Nephron progenitor cell (in vitro differentiated cells): ENCODE measurements at places on chromosomes 3 and 15.

GRCh38 chr3:175270866-175271265 lies 411.7 kb downstream of the NAALADL2 start:
- DNase-seq, result no peak

GRCh38 chr3:194950906-194951628 lies 265.4 kb downstream of the FAM43A start:
- DNase-seq, result no peak

- DNase-seq, result no peak
These were observed 48.1 kb upstream of the OXTR start for GRCh38 chr3:8817486-8817885.

DNA sequence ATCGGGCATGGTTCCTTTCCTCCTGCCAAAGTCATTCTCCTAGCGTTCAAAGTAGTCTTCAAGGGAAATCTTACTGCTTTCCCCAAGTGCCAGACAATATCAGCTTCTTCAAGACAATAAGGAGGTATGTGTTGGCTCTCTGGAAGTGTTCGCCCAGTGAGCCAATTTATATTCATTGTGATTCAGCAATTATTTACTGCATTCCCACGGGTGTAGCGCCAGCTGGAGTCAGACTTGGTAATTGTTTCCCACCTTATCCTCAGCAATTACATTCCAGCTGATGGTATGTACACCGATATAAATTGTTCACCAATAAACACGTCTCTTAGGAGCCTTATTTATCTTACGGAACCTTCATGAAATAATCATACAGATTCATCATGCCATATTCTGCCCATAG lies 103.6 kb upstream of the CTNNB1 start:
- no peak for DNase-seq

DNA sequence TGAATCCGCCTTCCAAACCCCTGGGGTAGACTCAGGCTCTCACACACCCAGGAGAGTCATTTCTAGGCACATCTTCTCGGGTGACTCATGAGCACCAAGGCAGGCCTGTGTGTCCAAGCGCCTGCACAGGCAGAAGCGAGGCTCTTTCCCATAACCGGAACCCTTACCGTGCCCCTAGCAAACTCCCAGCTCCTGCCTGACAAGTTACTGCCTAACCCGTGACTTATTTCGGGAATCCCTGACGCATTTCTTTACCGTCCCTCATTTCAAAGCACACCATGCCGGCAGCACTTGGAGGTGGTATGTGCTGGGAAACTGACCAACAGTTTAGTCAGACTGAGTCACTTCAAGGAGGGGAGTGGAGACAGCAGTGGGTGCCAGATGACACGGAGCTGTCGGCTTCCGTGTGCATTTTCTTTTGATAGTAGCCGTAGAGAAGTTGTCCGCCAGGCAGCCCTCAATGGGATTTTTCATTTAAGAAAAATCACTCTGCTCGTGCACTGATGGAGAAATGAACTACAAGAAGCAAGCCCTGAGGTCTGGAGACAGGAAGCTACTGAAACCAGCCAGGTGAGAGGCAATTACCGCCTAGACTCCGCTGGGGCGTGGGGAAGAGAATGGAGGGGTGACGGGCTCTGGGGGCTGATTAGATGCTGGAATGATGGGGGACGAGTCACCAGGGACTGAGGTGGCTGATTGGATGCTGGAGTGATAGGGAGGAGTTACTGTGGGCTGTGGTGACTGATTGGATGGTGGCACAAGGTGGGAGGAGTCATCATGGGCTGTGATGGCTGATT lies 17.3 kb upstream of the HRH1 start:
- no peak for DNase-seq

DNA sequence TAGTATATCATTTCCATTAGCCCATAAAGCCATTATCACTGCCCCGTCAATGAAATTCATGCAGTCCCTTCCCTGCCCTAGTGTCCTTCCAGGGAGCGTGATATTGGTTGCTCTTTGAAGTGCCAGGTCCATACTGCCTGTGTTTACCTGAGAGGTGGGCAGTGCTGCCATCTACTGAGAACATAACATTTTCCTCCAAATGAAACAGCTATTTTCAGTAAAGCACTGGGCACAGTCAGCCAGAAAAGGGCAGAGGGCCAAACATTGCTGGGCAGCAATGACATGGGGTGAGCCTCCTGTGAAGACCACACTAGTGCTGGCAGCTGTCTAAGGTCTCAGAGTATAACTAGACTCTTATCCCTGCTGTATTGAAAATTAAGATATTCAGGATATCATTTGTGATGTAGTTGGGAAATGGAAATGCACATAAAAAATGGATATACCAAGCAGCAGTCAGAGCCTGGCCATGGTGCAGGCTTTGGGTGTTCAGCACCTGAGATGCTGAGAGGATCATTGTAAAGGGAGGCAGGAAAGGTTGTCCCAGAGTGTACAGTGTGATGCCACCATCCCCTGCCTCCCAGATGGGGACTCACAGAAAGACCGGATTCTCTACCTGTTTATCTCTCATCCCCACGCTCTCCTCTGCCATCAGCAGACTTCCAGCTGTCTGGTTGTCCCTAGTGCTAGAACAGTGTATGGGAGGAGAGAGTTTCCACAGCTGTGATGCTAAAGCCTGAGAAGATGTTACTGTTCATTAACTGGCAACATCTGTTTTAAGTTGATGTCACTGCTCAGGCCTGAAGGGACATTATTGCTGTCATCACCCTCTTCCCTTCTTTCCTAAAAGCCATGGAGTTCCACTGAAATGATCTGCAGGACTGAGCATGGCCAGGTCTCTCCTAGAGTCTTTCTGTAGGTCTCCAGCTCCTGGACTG lies 108.8 kb downstream of the ARNT2 start:
- no peak for DNase-seq

- DNase-seq, result no peak
These were observed 3.3 kb upstream of the CD96 start for GRCh38 chr3:111538681-111539083.

DNA sequence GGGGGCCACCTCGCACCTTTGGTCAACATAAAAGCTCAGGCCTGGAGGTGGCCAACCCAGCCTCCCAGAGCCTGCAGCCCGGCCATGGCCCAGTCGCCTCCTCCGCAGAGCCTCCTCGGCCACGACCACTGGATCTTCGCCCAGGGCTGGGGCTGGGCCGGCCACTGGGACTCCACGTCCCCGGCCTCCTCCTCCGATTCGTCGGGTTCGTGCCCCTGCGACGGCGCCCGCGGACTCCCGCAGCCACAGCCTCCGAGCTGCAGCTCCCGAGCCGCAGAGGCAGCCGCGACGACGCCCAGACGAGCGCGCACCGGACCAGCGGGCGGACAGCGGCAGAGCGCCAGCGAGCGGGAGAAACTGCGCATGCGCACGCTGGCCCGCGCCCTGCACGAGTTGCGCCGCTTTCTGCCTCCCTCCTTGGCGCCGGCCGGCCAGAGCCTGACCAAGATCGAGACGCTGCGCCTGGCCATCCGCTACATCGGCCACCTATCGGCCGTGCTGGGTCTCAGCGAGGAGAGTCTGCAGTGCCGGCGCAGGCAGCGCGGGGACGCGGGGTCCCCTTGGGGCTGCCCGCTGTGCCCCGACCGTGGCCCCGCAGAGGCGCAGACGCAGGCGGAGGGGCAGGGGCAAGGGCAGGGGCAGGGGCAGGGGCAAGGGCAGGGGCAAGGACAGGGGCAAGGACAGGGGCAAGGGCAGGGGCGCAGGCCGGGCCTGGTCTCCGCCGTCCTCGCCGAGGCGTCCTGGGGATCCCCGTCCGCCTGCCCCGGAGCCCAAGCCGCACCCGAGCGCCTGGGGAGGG lies at the start of gene MESP2:
Gene MESP2 (plus strand): TSS at position 59 of the 799 bp plus-strand sequence. CDS start 26 bp downstream, at position 85.
- peak; percentile 91 for DNase-seq

DNA sequence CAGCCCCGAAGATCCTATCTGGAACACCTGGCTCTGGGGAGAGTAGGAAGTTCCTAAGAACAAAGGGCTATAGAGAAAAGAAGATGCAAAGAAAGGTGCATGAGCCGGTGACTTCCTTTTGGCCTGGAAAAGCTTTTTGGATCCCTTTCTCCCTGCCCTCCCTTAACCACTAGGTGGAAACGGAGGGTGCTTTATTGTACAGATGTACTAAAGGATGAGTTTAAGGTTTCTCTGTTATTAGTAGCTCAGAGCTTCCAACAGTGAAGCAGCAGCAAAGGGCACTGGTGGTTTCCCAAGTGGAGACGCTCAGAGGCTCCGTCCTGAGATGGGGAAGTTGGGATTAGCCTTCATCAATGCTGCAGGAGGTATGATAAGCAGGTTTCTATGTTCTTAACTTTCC lies 5.9 kb upstream of the ADGRG7 start:
- no peak for DNase-seq

DNA sequence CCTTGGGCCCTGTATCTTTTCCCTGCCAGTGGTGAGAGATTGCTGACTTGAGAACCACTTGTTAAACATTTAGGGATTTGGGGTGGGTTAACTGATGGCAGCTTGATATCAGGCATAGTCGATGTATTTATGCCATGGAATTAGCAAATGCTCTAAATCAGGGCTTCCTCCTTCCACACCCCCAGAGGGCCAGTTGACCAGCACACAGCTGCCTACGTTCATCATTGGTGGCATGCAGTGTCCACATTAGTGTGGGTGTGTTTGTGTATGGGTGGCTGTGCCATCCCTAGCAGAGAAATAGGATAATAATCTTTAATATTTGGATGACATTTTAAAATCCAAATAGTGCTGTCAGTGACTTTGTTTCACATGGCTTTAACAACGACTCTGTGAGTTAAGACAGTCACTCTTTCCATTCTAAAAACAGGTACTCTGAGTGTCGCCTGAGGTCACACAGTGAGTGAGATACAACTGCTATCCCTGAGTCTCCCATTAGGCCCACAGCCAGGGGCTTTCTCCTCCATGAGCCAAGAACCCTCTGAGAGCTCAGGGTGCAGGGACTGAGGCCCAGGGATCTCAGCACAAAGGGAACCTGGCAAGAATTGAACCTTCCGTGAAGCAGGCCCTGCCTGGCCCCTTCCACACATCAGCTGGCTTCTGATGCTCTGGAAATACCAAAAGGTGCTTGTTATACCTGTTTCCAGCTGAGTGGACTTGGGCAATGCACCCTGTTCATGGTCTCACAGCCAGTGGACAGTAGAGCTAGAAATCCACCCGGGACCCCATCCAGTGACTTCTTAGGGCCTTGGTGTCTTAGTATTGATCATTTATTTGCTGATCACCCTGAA lies 4.3 kb upstream of the LTF start:
- no peak for DNase-seq

GRCh38 chr3:119716998-119717397 lies 14.2 kb downstream of the CFAP91 start:
- no peak for DNase-seq

- DNase-seq, result no peak
These were observed 39.8 kb upstream of the IREB2 start for GRCh38 chr15:78398076-78398825.

GRCh38 chr15:63500265-63501250 lies 3.8 kb upstream of the USP3 start:
- DNase-seq, result no peak

DNA sequence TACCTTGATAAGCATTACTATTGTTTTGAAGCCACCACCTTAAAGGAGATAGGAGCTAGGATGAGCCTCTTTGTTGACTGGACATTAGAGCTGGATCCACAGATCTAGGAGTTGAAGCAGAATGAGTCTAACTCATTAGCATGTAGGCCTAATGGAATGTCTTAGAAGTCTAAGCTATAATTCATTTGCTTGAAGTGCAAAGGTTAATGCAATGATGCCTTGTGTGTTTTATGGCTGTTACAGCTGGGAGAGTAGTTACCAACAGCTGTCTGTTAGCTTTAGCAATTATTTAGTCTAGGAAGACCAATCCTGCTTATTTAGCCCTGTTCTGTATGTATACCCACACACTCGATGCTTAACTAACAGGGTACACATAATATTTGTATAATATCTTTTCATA lies 419.3 kb downstream of the TUSC7 start:
- no peak for DNase-seq

- no peak for DNase-seq
These were observed 96.1 kb downstream of the KBTBD8 start for GRCh38 chr3:67094167-67094566.

DNA sequence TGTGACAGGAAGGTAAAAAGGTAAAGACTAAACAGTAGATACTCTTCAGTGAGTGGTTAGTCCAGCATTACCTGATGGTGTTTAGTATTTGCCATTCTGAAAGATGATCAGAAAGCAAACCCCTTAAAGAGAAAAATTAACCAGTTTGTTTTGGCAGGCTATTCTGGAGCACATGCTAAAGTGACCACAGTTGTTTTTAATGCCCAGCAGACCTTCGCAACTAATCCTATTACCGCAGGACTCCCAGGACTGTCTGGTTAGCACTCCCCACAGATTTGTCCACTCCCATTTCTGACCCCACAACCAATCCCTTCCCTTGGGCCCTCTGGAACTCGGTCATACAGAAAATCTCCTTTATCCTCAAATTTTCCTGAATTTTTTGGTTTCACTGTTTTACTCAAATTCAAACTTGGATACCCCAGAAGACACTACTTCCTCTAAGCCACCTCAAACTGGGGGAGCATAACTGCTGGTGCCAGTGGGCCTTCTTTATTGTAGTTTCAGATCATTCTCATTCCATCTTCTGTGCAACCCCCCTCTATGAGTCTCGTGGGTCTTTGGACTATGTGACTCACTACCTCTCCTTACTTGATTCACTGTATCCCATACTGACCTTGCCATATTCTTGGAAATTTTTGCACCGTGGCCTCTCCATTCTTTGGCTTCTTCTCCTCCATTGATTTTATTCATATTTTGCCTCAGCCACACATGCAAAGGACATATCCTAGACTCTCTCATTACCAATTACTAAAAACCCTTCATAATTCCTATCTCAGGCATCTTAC lies 104.4 kb downstream of the RBMS3 start:
- DNase-seq, result no peak

DNA sequence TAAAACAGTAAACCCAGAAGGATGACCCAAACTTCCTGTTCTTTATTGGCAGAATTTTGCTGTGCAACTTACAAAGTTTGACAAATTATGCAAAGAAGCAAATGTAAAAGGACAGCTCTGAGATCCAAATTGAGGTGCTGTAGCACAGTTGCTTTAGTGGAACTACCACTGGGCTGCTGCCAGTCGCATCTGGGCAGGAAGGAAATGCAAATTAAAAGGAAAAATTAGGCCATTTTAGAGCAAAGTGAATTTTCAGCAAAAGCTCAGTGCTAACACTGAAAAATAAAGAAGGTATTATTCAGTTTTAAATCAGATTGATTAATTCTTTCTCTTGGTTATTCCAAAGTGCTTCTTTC lies 104.5 kb downstream of the ZMAT3 start:
- no peak for DNase-seq

DNA sequence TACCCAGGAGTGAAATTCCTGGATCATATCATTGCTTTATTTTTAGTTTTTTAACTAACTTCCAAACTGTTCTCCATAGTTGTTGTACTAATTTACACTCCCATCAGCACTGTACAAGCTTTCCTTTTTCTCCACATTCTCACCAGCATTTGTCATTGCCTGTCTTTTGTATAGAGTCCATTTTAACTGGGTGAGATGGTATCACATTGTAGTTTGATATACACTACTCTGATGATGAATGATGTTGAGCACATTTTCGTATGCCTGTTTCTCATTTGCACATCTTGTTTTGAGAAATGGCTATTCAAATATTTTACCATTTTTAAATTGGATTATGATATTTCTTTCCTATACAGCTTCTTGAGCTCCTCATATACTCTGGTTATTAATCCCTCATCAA lies 1586.6 kb downstream of the SI start:
- DNase-seq, result no peak
